ENCODE measurements at places on chromosomes 12 and 14.

- no peak for DNase-seq
Measured at GRCh38 chr14:76575108-76575507, 186.2 kb upstream of the VASH1 start.

DNA sequence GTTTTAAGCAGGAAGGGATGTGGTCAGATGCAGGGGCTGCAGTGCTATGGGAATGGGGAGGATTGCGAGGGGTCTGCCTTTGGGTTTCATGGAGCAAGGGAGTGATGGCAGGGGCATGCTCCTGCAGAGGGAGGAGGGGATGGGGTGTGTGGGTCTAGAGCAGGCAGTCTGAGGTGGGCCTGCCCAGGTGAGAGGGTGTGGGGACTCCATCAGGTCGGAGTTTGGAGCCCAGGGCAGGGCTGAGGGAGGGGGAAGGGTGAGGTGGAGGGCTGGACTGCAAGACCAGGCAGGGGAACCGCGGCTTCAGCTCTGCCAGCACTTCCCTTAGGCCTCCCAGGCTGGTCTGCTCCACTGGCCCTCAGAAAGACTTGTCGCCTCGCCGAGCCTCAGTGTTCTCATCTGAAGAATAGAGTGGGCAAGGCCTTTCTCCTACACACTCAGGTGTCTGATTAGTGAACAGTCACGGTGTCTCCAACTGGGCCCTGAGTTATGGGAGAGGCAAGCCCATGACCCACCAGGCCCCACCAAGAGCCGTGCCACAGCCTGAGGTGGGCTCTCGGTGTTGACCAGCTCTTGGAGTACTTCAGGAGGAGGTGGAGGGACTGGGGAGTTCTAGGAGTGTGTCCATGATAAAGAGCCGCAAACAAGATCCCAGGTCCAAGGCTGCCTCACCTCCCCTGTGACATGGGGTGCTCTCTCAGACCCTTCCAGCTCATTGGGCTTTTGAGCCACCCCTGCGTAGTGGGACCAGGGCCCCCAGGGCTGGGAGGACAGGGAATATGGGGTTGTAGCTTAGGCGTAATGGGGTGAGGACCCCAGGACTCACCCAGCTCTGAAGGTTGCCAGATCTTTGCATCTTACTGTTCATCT, 20.1 kb upstream of the KRT80 start:
- no peak for DNase-seq

DNA sequence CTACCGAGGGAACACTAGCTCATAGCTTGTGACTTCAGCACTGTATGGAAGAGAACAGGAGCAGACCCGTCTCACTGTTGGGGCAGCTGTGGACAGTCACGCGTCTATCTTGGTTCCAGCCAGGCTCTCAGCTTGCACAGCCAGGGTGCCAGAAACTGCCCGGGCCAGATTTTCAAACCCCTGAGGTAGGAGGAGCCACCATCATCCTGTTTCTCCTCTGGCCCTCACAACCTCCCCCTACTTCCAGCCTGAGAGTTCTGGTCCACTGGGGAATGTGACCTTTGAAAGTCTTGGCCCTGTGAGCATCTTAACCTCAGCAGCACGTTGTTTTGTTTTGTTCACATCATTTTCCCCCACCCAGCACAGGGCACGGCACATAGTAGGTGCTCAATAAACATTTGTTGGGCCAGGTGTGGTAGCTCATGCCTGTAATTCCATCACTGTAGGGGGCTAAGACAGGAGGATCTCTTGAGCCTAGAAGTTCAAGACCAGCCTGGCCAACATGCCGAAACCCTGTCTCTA, 50.4 kb downstream of the PSMA6 start:
- DNase-seq: no peak

DNA sequence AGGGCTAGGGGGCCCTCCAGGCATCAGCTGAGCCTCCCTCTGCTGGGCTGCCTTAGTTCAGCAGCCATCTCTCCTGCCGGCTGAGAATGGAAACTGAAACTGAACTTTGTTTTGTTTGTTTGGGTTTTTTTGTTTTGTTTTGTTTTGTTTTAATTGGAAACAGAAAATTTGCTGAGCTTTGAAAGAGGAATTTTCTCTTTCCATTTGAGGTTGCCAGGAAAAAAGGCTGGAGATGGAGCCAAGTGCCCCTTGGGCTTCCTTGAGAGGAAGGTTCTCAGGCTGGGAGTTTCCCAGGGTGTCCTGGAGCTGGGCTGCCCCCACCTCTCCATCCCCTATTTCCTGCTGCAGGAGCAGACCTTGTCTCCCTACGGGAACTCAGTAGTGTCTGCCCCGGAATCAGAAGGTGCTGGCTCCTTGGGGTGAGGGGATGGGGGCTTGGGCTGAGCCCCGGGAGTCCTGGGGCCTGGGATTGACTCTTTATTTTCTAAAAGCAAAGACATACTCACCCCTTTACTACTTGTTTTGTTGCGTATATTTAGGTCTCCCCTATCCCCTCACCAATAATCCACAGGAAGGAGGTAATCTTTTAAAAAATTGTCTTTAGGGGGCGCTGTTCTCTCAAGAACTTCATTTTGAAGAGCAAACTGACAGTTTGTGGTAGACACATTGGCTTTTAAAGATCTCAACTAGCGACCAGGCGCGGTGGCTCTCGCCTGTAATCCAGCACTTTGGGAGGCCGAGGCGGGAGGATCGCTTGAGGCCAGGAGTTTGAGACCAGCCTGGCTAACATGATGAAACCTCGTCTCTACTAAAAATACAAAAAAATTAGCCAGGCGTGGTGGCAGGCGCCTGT, 21.3 kb upstream of the OASL start:
- DNase-seq: peak; percentile 33

GRCh38 chr12:108798551-108799221, 58.7 kb downstream of the SSH1 start:
- DNase-seq: no peak

GRCh38 chr14:105153331-105153731, 15.2 kb downstream of the JAG2 start:
- no peak for DNase-seq

DNA sequence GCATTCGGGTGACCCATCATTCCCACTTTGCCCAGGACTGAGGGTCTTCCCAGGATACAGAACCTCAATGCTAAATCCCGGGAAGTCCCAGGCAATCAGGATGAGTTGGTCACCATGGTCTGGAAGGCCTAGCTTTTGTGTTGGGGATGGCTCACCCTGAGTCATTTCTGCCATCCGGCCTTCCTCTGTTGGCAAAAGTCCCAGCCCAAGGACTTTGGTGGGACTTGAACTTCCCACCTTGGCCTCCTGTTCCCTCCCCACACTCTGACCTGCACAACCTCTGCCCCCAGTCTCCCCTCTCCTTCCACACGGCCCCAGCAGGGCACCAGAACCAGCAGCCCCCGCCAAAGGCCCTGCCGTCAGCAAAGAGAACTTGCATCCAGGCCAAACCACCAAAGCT, 24.6 kb upstream of the NCOR2 start:
- no peak for DNase-seq

DNA sequence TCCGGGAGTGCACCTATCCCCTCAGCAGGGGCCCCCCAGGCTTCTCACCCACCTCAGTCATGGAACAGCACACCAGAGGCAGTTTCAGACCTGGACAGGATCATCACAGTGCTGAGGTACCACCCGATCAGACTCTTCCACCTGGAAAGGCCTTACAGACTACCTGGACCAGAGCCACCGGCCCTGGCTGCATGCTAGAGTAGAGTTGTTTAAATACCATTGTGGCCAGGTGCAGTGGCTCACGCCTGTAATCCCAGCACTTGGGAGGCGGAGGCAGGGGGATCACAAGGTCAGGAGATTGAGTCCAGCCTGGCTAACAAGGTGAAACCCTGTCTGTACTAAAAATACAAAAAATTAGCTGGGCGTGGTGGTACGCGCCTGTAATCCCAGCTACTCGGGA, 61.5 kb downstream of the TSPAN11 start:
- DNase-seq: no peak

- no peak for DNase-seq
Measured at GRCh38 chr12:106140223-106140986, 1.7 kb upstream of the NUAK1 start.

DNA sequence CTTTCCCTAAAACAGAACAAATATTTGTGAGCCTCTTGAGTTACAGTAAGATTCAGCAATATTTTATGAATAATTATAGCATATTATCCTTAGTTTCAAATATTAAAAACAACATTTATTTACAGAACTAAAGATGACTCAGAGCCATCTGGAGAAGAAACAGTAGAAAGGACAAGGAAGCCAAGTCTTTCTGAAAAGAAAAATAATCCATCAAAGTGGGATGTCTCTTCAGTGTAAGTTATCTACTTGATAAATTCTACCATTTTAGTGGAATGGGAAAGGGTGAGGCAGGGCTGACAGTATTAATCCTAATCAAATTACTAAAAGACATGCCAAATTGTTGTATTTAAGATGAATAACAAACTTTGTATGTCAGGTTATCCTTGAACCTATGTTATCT, 88.1 kb downstream of the DNAI7 start:
- DNase-seq: no peak

DNA sequence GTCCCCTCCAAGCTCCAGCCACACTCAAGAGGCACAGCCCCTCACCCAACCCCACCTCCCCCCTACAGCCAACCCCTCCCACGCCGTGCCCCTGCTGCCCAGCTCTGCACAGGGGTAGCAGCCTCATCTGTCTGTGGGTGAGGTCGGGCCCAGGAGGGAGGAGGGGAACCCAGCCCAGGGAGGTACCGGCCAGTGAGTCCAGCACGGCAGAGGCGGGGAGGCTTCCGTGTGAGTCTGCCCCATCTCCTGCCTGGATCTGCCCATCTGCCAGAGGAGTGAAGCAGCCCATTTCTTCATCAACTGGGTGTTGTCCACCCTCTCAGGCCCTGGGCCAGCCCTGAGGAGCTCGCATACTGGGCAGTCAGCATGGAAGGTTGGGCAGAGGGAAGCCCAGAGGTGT, 54.2 kb downstream of the CCNK start:
- no peak for DNase-seq

DNA sequence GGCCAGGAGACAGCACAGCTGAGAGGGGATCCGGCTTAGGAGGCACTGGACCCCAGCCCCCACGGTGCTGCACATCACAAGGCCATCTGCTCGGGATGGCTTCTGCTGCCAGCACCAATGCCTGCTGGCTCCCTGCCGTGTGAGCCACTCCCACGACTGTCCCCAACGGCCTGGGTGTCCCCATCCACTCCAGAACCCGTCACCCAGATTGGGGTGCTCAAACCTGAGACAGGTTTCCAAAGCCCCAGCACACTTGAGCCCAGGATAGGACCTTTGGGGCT, 102.4 kb downstream of the RFLNA start:
- no peak for DNase-seq

- no peak for DNase-seq
Measured at GRCh38 chr14:62301080-62301479, 538.9 kb downstream of the SNAPC1 start.

GRCh38 chr14:50025776-50026175, 90.6 kb downstream of the VCPKMT start:
- DNase-seq: peak; percentile 34

GRCh38 chr12:52865090-52865944, 16.5 kb upstream of the KRT78 start:
- DNase-seq: peak; percentile 30

GRCh38 chr12:132275110-132275531, 54.3 kb downstream of the GALNT9 start:
- DNase-seq: no peak

DNA sequence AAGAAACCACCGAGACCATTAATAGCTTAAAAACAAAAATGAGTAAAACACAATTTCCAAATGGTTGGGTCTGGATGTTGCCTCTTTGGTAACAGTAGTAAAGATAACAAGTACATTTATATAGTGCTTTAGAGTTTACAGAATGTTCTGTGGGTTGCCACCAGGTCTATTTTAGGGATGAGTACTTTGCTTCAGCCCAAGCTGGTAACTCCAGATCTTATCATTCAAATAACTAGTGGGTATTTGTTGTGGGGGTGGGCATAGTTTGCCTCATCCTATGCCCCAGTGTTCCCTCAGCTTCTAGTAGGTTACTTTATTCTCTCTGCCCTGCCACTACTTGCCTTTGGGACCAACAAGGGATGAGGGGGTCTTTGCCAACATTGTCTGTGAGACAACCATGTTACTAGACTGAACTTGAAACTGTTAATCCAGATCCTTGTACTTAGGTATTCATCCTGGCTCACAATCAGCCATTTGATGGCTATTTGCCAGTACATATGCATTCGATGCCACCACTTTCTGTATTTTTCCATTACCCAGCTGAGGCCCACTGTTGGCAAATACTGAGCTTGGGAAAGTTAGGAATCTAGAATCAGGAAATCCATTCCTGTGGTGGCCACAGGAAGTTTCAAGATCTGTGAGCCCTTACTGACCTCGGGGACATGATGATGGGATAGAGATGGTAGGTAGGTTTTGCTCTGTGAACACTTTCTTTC, 17.6 kb upstream of the AKAP6 start:
- DNase-seq: no peak

DNA sequence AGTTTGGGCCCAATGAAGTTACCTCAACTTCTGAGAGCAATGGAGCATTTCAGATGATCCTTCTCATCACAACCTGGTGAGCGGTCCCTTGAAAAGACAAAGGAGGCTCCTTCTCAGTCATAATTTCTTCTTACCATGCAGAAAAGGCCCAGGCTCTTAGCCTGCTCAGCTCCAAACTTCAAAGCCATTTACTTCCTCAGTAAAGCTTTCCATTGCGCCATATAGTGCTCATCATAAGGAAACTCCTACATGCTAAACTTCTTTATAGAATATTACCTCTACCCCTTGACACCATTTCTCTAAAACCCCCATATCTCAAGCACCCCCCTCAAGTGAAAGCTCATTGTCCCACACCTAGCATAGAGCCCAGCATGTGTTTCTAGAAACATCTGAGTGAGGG, 127.1 kb downstream of the GTF2A1 start:
- DNase-seq: no peak

DNA sequence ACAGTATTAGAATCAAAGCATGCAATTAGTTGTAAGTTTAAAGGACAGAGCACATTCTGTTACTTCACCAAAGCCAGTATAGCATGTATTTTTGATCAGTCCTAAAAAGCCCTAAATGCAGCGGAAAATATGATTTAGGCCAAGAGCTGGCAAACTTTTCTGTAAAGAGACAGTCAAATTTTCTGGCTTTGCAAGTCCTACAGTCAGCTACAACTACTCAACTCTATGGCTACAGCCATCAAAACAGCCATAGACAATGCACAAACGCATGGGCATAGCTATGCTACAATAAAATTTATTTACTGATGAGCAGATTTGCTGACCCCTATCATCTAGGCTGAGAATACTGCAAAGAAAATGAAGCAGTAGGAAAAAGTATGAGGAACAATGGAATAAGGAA, 52.9 kb downstream of the ATXN2 start:
- DNase-seq: no peak

DNA sequence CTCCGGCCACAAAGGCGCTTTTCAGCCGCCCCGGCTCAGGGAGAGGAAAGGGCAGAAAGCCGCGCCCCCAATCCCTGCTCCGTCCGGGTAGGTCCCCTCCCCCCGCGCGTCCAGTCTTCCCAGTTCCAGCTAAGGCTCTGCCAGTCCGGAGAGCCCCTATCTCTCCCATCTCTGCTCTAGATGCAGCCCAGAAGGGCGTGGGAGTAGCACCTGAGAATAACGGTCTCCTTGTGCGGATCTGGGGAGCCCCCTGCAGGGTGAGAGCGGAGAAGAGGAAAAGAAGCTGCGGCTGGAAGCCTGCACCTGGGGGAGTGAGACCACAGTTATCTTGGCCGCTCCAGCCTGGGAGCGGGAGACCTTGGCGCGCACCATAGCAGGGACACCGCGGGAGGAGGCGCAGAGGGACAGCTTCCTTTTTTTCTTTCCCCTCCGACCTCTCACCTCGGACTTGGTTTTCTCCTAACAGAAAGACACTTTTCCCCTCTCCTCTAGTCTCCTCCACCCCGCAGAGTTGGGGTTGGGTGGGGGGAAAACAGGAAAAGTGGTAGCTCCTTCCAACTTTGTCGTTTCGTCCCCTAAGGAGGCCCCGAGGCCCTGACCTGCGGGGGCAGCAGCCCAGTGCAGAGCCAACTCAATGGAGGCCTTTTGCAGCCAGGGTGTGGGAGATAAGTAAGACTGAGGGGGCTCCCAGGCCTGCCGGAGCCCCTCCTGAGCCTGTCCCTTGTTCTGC, 2.4 kb downstream of the DHH start:
- peak; percentile 76 for DNase-seq

Measured in activated CD4-positive, alpha-beta T cell treated with anti-CD3 and anti-CD28 coated beads, Interleukin-2, amount 50 U/mL, for 48 hours (primary cell).